ENCODE measurements at places on chromosomes 11 and 22.

DNA sequence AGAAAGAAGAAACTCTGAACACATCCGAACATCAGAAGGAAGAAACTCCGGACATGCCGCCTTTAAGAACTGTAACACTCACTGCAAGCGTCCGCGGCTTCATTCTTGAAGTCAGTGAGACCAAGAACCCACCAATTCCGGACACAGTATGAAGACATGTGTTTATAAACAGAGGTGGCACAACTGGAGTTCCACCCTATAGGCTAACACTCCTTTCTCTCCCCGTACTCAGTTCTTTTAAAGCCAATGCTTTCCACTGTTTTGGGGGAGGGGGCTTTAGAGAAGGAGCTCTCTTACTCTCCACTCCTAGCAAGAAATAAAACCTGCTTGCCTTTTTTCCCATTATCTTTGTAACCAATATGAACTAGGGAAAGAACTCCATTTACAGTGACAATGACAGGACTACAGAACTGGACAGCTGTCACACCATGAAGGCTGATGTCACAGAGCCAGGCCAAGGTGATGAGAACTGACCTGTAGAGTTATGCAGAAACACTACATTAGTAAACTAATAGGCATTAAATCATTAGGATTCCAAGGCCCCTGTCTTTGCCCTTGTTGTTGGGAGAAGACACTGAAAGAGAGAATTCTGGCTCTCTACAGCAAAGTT is 733 bp downstream of the TRIM5 start:
- DNase-seq = no peak

DNA sequence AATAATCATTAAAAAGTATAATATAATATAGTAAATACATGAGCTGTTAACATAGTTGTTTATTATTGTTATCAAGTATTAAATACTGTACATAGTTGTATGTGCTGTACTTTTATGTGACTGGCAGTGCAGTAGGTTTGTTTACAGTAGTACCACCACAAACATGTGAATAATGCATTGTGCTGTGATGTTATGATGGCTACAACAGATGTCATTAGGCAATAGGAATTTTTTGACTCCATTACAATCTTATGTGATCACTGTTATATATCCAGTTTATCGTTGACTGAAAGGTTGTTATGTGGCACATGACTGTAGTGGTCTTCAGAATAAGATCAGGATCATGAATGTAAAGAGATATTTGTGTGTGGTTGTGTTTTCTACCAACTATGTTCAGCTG is 577.8 kb downstream of the JRKL start:
- no peak for DNase-seq

DNA sequence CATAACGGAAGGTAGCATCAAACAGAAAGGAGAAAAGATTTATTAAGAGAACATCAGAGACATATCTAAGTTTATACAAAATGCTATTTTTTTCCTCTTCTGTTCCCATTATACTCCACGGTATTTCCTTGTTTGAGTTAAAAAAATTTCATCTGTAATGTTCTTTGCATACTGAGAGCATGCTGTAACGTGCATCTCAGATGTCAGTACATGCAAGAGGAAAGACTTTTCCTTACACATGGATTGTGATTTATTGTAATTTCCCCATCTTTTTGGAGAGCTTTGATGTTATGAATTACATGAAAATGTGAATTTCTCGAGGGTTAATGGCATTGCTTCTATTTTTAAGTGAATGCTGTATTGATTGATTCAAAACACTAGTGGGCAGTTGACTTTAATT is 1164.0 kb downstream of the LRRC4C start:
- no peak for DNase-seq

DNA sequence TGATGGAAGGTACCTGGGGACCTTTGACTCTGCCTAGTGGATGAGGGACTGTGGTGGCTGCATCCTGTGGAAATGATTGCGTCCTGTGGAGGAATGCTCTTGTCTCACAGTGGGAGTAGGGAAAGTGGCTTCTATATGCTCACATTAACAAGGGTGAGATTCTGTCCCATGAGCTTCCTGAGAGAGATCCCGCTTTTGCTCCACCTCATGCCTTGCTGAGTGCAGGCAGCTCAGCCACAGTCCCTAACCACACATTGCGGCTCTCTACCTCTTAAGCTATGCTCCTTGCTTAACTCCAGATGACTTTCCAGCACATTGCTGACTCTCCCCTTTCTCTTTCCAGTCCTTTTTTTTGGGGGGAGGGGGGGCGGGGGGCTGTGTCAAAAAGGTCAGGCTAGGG is 45.0 kb downstream of the TEAD1 start:
- DNase-seq = no peak

- no peak for DNase-seq
Observed at GRCh38 chr11:106989078-106989455, 29.2 kb downstream of the GUCY1A2 start.

GRCh38 chr11:82765466-82766034 is 31.9 kb upstream of the FAM181B start:
- no peak for DNase-seq

DNA sequence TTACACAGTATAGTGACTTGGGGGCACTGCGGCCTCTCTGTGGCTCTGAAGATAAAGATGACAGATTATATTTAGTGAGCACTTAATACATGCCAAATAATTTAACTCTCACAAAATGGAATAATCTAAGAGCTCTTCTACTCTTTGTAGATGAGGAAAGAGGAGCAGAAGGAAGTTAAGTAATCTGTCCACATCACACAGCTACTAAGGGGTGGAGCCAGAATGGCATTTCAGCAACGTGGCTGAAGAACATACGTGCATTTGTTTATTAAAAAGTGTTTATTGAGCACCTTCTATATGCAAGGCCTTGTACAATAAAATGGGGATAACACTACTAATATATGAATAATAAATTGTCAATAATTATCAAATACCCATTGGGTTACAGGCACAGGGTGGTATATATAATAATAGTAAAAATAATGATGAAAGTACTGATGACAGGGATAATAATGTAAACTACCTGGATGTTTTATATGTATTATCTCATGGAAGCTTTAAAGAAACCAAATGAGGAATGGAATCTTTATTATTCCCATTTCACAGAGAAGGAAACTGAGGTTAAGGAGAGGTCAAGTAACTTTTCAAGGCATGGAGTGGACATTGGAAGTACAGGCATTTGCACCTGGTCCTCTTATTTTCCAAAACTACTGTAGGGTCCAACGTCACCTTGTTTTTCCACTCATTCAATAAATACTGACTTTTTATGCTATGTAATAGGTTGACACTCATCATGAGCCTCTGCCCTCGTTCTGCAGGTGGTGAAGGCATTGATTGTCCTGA is 38.0 kb upstream of the IL17RA start:
- DNase-seq = no peak

DNA sequence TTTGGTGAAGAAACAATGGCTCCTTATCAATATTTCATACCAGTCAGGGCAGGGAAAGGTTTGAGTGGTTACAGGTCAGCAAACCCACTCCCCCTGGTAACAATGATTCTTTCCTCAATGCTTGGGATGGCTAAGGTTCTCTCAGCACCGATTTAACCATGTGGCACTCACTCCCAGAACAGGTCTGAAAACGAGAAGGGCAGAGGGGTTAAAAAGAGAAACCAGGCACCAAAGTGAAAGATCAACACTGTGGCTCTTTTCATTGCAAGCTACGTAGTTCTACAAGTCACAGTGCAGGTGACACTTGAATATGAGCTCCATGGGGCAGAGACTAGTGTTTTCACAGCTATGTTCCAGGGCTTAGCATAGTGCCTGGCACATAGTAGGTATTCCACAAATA is 132.4 kb downstream of the PLEKHA7 start:
- no peak for DNase-seq

DNA sequence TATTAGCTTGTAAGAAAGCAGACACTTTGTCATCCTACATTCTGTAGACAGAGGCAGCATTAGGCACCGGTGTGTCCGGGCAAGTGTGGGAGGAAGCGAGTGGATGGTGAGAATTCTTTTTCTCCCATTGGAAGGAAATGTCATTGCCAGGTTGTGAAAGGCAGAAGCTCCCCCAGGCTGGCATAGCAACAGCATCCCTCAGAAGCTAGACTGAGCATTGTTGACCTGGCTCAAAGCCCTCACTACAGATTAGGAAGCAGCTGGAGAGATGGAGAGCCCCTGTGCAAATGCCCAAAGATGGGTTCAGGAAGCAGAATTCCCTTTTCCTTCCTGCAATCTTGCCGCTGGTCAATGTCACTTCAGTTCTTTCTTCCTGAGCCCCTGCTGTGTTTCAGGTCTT is 1299.3 kb downstream of the TBC1D22A start:
- DNase-seq = peak; percentile 75

DNA sequence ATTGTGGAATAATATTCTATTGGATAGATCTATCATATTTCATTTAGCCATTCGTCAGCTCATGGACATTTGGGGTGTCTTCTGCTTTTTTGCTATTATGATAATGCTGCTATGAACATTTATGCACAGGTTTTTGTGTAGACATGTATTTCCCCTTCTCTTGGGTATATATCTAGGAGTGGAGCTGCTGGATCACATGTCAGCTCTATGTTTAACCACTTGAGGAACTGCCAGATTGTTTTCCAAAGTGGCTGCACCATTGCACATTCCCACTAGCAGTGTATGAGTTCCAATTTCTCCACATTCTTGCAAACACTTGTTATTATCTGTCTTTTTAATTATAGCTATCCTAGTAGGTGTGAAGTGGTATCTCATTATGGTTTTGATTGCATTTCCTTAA is 75.0 kb downstream of the C11orf65 start:
- DNase-seq = no peak

DNA sequence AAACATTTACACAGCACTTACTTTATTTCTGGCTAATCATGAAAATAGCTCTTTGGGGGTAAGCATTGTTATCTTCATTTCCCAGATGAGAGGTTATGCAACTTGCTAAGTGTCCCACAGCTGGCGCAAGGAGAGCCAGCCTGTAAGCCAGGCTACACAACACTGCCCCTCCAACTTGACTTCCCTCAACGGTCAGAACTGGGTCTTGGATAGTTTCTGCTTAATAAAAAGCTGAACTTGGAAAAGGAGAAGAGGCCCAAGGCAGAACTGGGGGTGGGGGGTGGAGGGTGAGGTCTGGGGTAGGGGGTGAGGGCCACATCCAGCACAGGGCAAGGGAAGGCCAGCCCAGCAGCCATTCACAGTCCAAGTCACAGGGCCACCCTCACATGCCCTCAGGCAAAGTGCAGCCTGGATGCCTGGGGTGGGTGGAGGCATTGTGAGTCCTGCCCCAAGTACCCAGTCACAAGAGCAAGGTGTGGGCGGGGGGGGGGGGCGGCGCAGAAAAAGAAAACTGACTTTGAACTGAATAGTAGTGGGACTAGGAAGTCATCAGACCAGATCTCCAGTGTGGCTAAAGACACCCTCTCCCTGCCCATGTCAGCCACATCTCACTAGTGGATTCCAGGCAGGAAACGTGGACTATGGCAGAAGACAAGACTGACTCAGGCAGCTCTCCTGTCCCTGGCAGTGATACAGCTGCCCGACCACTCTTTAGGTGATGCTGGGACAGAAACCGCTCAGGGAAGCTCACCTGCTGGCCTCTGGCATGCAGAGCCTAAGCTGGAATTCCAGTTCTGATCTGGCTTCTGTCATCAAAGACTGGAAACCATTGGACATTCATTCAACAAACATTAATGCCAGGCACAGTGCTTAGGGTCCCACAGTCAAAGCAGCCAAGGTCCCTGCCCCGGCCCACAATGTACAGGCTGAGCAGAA is 52.4 kb downstream of the PACSIN2 start:
- DNase-seq = no peak

- no peak for DNase-seq
Observed at GRCh38 chr11:8332891-8333290, 69.2 kb upstream of the LMO1 start.

- no peak for DNase-seq
Observed at GRCh38 chr11:37946155-37946766, 1348.2 kb upstream of the RAG2 start.

DNA sequence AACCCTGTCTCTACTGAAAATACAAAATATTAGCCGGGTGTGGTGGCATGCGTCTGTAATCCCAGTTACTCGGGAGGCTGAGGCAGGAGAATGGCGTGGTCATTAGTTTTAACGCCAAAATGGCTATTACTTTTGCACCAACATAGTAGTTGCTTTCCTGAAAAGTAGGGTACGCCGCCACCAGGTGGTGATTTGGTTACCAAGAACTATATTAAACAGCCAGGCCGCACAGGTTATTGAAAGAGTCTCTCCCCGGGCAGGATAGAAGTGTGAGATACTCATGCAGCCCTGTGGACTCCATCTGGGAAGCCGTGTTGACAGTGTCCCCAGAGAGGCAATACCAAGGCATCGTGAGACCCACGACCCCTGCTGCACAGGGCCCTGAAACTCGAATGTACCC is 24.6 kb upstream of the LRRC32 start:
- DNase-seq = no peak

DNA sequence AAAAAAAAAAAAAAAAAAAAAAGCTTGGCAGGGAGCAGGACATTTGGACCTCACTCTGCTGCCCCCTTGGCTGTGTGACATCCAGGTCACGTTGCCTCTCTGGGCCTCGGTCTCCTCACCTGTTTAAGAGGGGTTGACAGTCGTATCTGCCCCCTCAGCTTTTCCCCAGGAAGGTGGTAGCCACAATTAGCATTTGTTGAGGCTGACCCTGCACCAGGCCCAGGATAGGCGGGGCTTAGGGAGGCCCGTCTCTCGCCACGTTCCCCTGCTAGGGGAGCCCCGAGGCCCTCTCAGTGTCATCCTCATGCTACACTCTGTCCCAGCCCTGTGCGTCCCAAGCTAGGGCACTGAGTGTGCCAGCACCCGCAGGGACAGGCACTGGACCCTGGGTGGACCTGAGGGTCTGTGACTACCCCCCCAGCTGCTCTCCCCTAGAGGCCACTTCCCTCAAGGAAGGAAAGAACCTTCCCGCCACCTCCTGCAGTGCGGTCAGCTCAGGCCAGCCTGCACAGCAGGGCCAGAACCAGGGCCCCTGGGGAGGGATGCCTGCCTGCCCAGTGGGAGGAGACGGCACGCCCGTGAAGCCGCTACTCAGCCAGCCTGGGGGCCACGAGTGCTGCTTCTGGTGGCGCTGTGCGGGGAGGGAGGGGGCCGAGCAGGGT is 38.5 kb upstream of the PPARA start:
- no peak for DNase-seq

DNA sequence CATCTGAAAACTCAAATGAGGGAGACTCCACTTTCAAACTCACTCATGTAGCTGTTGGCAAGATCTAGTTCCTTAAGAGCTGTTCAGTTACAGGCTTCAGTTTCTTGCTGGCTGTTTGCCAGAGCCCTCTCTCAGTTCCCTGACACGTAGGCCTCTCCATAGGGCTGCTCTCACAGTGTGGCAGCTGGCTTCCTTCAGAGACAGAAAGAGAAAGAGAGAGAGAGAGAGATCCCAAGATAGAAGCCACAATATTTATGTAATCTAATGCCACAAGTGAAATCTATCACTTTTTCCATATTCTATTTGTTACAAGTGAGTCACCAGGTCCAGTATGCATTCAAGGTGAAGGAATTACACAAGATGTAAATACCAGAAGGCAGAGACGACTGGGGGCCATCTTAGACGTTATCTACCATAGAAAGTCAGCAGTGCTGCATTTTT is 168.8 kb downstream of the RCN1 start:
- DNase-seq = no peak

GRCh38 chr11:113350336-113351067 is 36.1 kb downstream of the TTC12 start:
- peak; percentile 69 for DNase-seq

Data from cerebellum (tissue), 4 donors.